ENCODE measurements at places on chromosomes 5 and 9.

DNA sequence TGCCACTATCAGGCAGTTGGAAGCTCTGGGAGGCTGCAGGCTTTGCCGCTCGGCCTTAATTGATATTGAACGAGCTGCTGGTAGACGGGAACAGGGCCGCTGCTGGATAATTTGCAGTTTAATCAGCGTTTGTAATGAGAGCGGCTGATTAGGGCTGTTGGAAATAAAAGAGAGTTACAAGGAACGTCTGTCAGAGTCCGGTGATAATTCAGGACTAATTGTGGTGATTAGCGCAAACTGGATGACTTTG is 68.2 kb upstream of the TBCA start:
- DNase-seq, result no peak

GRCh38 chr9:33942471-33943083 is 106.1 kb downstream of the UBAP2 start:
- DNase-seq, result no peak

- DNase-seq, result no peak
Measured at GRCh38 chr5:177105691-177106476, 19.2 kb downstream of the FGFR4 start.

DNA sequence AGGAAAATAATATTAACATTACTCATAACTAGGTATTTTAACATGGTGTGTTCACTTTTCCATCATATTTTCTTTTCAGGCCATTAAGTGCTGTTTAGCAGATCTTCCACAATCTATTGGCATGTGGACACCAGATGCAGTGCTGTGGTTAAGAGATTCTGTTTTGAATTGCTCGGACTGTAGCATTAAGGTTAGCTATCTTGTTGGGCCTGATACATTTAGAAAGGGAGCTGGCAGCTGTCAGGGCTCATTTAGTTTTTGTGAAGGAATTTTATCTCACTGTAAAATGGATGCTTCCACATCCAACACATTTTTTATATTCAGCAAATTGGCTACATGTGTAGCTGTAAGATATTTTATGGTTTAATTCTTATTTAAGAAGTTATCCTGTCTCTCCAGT is 20.7 kb upstream of the TMOD1 start:
- no peak for DNase-seq

- DNase-seq, result no peak
Measured at GRCh38 chr9:16626577-16627130, 243.8 kb downstream of the BNC2 start.

- DNase-seq, result no peak
Measured at GRCh38 chr9:136577941-136578625, 32.2 kb upstream of the NOTCH1 start.

DNA sequence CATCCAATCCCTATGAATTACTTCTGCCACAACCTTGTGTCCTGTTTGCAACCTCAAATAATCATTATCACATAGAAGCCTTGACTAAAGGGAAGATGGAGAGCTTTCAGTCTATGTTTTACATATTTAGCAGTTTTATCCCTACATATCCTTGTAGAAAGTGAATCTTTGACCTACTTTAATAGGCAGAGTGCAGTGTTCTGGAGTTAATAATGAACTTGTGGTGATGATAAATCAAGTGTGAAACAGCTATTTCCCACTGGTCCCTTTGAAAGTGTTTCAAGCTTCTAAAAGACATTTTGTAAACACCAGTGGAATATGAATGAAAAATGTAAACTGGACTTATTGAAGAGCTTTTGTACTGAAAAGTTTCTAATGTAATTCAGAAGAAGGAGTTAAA is 406.7 kb downstream of the GABRG2 start:
- no peak for DNase-seq

- DNase-seq, result no peak
Measured at GRCh38 chr9:101326035-101326434, 58.8 kb downstream of the BAAT start.

DNA sequence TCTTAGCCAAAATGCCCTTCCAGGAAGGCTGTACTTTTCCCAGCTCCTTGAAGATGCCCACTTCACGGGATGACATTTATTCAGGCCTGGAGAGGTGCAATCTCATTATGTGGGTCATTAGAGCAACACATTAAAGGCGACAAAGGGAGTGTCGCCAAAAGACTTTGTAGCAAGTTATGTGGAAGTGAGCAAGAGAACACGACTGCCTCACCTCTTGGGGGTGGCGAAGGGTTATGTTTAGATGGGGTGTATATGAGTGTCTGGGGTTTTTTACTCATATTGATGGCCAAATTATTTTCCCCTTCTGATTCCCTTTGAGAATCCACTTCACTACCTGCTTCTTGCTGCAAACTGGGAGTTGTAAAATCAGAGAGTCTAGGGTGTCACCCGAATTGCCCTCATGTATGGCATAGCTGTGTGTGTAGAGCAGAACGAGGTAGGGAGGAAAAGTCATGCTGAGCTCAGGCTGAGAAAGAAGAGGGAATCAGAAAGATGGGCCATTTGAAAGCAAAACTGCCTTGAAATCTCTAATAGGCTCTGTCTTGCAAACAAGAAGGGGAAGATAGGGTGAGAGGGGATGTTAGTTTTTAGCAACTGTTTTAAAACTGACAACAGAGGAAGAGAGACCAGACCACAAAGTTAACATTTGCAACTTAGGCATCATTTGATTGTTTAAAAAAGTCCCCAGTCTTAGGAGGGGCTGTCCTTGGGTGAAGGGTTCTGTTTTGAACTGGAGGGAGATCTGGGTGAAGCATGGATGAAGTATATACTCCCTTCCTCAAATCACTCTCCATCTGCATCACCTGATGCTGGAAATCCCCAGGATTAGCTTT is 97.1 kb upstream of the IL12B start:
- no peak for DNase-seq

- no peak for DNase-seq
Measured at GRCh38 chr9:134027561-134027960, 2.3 kb downstream of the BRD3OS start.

DNA sequence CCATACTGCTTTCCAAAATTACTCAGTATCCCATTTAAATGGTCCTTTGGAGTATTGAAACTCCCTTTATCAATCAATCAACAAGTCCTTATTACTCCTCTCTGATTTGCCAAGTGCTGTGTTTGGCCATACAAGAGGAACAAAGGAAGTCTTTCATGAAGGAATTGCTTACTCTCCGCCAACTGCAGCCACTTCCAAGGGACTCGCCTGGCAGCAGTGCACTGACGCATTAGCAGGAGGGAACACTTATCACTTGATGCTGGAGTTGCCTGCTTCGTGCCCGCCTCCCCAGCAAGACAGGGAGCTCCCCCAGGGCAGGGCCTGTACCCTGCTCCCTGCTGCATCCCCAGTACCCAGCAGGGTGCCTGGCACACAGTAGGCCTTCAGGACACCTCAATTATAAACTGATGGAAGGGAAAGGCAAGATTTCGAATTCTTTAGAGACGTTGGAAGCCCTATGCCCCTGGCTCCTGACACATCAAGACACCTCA is 97.9 kb downstream of the CRB2 start:
- DNase-seq, result no peak

DNA sequence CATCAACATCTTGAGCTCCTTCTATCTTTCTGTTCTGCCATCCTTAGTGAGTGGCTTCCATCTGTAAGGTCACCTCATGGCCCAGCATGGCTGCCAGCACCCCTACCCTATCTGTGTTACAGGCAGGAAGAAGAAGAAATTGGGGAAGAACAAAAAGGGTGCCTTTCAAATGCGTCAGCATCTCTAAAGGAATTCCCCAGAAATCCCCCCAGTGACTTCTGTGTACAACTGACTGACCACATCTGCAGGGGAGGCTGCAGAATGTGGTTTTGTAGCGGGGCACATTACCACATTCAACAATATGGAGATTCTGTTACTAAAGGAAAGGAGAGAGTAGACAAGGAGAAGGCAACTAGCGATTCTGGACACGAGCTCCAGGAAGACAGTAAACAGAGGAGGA is 40.1 kb downstream of the ALG2 start:
- no peak for DNase-seq

- no peak for DNase-seq
Measured at GRCh38 chr5:54344653-54345052, 34.3 kb upstream of the ARL15 start.

DNA sequence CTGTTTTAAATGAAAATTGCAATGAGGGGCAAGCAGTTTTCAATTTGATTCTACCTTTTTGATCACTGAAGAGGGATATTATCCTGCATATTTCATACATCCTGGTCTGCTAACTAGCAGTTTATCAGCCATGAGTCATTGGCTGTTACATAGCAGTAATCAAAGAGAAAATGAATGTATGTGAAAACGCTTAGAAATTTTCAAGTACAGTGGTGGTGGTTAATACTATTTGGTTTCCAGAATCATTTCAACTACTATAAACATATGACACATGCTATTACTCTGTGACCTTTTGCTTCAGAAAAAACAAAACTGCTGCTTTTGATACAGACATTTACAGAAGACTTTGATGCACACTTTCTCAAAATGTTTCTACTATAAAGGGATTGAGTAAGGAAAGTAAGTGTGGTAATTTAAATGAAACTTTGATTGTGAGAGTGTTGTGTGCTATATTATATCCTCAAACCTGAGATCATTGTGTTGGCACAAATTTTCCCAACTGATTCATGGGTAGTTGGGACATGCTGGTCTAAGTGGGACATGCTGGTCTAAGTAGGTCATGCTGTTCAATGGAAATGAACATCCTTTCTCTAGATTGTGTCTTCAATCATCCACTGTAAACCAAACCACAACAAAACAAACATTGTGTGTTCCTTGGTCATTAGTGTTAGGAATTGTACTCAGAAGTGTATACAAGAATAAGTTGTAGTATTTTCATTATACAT is 5.1 kb downstream of the RNF14 start:
- no peak for DNase-seq

GRCh38 chr9:134930398-134930797 is 12.7 kb upstream of the FCN1 start:
- DNase-seq, result no peak

DNA sequence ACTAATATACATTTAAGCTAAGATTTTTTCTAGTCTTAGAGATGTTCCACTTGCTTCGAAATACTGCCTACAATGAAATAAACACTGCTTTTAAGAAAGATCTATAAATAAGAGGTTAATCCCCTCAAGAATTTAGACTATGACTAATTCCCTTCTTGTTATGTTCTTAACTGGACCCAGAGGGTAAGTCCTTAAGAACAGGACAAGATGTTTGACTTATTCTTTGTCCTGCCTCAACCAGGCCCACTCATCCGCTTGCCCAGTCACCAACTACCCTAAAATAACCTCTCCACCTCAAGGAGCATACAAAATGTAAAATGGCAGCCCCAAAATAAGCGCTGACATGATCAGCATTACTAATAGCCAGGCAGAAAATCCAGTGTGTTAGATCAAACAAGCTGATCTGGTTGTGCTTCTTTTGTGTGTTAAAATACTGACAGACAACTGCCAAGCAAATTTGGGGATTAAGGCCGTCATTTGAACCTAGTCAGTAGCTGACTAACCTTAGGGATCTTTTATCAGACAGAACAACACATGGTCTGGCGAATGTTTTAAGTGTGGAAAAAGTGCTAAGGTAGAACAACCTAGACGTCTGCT is 93.7 kb upstream of the SMC5 start:
- no peak for DNase-seq

DNA sequence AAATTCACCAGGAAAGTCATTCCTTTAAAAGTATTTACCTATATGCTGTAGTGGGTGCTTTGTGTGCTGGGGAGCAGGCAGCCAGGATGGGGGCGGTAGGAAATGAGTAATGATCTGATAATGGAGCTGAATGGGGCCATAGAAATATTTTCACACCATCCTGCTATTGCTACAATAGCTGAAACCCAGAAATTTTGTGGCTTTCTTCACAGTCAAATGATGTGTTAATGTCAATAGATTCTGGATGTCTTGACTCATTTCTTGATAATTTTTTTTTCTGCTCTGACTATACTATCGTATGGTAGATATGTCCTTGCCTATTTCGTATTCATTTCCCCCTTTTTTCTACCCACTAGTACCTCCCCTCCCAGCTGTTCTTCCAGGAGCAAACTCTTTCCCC is 59.5 kb downstream of the RORB start:
- DNase-seq, result no peak

DNA sequence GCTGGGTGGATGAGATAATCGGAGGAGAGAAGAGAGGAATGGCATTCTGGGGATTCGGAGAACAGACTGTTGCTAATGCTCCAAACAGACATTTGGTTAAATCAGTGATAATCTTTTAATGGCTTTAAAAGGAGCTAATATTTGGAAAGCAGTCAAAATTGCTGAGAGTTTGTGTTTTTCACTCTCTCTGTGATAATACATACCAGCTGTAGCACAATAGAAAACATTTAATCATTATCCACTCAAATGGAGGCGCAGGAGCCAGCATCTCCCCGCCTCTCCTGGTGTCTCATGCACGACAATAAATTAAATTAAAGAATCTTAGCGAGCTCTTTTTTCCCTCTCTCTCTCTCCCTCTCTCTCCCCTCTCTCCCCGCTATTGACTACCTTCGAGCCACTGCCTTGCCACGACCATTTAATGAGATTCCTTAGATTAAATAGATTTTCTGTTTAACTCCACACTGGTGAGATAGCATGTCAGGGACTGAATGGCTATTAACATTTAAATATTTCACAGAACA is 268.6 kb upstream of the MVB12B start:
- DNase-seq, result no peak

- no peak for DNase-seq
Measured at GRCh38 chr5:147223948-147224791, 10.7 kb upstream of the STK32A start.

GRCh38 chr5:171669571-171669970 is 116.0 kb upstream of the SMIM23 start:
- no peak for DNase-seq

DNA sequence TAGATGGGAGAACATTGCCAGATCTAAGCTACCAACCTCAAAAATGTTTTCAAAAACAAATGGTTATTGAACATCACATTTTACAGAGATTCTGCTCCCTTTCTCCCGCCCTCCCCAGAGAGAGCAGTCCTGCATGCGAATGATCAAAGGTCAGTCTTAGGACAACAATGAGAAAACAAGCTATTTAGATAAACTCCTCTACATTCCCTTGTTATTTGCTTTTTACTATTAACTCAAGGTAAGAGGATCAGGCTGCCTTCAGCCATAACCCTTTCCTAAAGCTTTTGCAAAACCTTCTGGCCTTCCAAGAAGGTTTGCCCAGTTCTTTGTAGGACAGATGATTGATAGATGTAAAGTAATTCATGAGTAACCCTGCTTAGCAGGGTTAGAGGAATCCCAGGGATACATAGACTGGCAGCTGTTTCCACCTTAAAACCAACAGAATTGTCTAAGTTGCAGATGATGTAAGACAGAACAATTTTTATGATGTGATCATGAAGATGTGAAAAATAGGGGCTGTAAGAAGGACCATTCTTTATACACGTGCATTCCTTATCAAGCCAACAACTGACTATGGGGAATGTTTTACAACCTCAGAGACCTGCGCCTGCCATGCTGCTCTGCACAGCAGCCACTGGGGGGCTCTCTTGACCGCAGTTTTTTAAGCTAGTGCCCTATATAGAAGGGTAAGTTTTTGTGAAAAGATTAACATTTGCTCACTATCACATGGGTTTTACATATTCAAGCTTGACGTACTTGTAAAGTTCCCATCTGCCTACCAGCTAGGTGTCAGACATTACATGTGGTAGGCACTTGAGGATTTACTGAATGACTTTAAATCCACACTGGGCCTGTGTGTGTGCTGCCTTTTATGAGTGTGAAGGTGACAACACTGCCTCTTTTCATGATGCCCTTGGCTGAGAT is 2.3 kb upstream of the ZNF782 start:
- peak; percentile 61 for DNase-seq

- no peak for DNase-seq
Measured at GRCh38 chr9:25709941-25710340, 31.7 kb upstream of the TUSC1 start.
